Renal cortical epithelial cell (primary cell): ENCODE measurements at places on chromosomes 7 and 10. TPM values are rescaled to one million over a fixed set of nuclear protein-coding genes. Genes with fewer than 3 reads are reported as not detected.
A peak's percentile ranks its signal among the peaks of the same experiment; 100 is the strongest.

GRCh38 chr7:16875861-16876260, 5.9 kb downstream of the AGR3 start:
- no peak for DNase-seq

GRCh38 chr10:111545861-111546605, 469.2 kb downstream of the ADRA2A start:
- no peak for DNase-seq

- no peak for DNase-seq
Observed at GRCh38 chr10:70660722-70661121, 11.6 kb upstream of the ADAMTS14 start.

DNA sequence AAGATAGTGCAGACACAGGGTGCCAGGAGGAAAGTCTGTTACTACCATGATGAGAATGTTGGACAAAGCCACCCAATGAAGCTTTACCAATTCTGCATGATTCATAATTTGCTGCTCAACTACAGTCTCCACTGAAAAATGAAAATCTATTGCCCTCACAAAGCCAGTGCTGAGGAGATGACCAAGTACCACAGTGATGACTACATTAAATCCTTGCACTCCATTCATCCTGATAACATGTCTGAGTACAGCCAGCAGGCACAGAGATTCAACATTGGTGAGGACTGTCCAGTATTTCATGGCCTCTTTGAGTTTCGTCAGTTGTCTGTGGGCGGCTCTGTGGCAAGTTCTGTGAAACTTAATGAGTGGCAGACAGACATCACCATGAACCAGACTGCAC, 144.0 kb downstream of the PLCE1 start:
- DNase-seq = no peak

CELF2 gene
- 4.0 and 6.4 TPM in 2 replicates for total RNA-seq

- DNase-seq = peak; percentile 13
Observed at GRCh38 chr7:114409750-114410149, 4.9 kb upstream of the FOXP2 start.

- no peak for DNase-seq
Observed at GRCh38 chr7:91543646-91544045, 279.4 kb downstream of the FZD1 start.

PLPP4 gene
- 20.0 and 30.3 TPM in 2 replicates for total RNA-seq

- no peak for DNase-seq
Observed at GRCh38 chr10:63261496-63261895, 128.4 kb downstream of the NRBF2 start.

CUBN gene
- 0.35 and 4.0 TPM in 2 replicates for total RNA-seq

- DNase-seq = no peak
Observed at GRCh38 chr7:96306385-96307125, 15.3 kb downstream of the SLC25A13 start.

AGR2 gene
- 18.6 and 29.0 TPM in 2 replicates for total RNA-seq

- no peak for DNase-seq
Observed at GRCh38 chr10:114806562-114807391, 14.8 kb upstream of the FHIP2A start.

GRCh38 chr7:154373956-154374355, 321.8 kb downstream of the DPP6 start:
- DNase-seq = no peak

PTF1A gene
- not detected in 2 replicates for total RNA-seq

GRID2IP gene
- under 0.01 and 0.69 TPM in 2 replicates for total RNA-seq

DNA sequence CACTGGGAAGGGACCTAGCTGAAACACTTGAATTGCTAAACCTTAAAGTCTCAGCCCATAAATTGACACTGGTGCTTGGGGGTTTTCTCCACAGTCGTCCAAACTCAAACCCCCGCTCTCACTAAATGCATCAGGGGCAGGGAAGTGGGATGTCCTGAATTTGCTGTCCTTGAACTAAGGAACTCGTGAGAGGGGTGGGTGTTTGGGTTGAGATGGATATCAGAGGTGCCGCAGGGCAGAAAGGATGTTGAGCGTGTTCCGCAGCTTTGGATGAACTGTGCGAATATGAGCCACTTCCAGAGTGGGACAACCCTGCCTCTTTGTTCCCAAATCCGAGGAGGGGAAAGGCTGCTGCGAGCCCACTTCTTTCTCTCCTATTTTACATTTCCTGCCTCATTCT, 90.3 kb upstream of the LYZL2 start:
- no peak for DNase-seq

DNA sequence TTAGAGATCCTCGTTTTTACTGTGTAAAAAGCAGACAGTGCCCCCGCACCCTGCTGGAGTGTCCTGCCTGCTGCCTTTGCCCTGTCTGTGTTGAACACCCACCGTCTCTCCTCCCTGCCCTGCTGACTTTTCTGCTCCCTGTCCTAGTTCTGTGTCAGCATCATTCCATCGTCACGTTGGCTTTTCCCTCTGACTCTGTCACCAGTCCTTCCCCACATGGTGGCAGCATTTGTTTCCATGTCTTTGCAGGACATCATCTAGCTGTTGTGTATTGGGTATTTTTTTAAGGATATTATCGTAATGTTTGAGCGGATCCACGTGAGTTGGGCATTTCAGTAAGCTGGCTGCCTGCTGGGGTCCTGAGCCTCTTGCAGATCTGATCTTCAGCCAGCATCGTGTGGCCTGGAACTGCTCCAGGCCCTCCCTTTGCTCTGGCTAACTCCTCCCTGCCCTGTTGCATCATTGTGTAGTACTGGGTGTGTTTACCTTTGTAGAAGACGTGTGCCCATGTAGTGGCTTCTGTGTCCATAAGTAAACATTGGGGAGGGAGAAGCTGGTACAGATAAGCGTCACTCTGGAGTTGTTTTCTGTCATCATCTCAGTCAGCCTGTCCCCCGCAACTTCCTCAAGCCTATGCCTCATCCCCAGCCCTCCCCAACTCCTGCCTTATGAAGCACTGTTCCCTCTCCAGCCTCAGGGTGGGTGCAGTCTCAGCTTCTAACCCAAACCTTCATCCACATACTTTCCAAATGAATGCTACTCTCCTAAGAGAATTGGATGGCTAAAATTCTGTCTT, 44.3 kb downstream of the TRRAP start:
- DNase-seq = peak; percentile 16

GRCh38 chr7:12257582-12257981, 46.5 kb downstream of the TMEM106B start:
- peak; percentile 71 for DNase-seq

DNA sequence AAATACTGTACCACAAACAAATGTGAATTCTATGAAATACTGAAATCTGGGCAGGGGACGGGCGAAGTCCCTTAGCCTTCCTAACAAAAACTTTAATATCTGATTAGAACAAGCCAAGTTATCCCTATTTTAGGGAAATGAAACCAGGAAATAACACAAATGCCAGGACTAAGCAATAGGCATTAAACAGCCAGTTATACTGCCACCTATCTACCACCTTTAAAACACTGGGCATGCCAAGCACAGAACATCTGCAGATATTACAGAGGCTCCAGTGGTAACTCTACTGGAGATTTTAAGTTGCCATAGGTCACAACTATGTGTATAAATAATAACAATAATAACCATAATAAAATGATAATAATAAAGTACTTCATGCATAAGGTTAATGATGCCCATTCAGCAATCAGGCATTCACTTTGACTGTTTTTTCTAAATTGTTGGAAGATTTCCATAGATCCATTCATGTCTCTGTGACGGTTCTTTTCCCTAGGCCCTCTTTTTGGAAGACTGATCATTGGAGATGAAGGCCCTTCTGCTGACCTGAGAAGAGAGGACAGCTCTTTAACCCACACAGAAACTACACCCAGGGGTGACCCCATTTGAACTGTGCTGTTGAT, 195.7 kb downstream of the CACNA2D1 start:
- DNase-seq = peak; percentile 31

DNA sequence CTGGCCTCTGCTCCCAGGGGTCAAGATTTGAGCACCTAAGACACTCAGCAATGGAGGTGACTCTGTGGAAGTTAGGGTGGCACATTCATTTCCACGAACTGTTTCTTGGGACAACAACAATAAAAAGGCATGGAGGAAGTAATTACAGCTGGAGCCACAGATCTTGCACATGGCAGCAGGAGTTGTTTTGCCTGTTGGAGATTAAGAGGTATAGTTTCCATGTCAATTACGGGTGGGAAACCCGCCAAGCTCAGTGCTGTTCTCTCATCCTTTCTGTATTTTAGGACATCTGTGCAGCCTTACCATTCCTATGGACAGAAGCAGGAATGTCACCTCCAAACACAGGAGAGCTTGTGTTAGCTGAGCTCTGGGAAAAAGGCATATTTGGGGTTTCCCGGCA, 201.2 kb downstream of the SNX10 start:
- DNase-seq = no peak

GRCh38 chr7:16098585-16099179, 322.7 kb downstream of the CRPPA start:
- peak; percentile 10 for DNase-seq

DNA sequence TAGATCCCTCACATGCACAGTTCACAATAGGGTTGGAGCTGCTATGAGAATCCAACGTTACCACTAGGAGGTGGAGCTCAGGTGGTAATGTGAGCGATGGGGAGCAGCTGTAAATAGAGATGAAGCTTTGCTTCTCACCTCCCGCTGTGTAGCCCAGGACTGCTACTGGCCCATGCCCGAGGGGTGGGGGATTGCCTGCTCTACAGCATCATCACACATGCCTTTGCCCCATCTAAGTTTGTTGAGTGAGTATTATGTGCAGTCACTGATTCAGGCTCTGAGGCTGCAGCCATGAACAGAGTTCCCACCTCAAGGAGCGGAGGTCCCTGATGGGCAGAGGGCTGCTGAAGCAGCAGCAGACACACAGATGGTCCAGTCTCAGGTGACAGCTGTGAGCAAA, 94.1 kb downstream of the CHST15 start:
- DNase-seq = no peak

TUBB8 gene
- total RNA-seq = not detected in 2 replicates

MCU gene
- total RNA-seq = 32.3 and 47.2 TPM in 2 replicates
